ENCODE measurements at places on chromosomes 1 and 21. TPM values are rescaled to one million over a fixed set of nuclear protein-coding genes. Genes with fewer than 3 reads are reported as not detected.

The A3GALT2 gene
- not detected for total RNA-seq

The FAM72D gene
- 5.9 TPM for total RNA-seq

The ADAMTSL4 gene
- total RNA-seq: 16.1 TPM

The ORC1 gene
- total RNA-seq: 14.0 TPM

The ATP1A4 gene
- not detected for total RNA-seq

- no peak overlapping the region for H3K27ac ChIP-seq
- H3K4me1 ChIP-seq: 0 out of 2 replicates have a peak, but pooled peaks cover 5% of the 10 kb centered on the region
- no peak for DNase-seq
- H3K36me3 ChIP-seq: no peaks in the 10 kb centered on the region
- H3K27me3 ChIP-seq: no peaks in the 10 kb centered on the region
- no peak overlapping the region for H3K4me3 ChIP-seq
Observed at GRCh38 chr1:211697356-211697755, 21.9 kb upstream of the NEK2 start.

The LRP8 gene
- total RNA-seq: 10.8 TPM

- no peaks in the 10 kb centered on the region for H3K4me1 ChIP-seq
- no peaks in the 10 kb centered on the region for H3K27me3 ChIP-seq
- H3K36me3 ChIP-seq: no peaks in the 10 kb centered on the region
- no peak overlapping the region for H3K27ac ChIP-seq
Observed at GRCh38 chr1:84430546-84430945, 32.3 kb downstream of the DNASE2B start.

The KCND3 gene
- total RNA-seq: 4.0 TPM

DNA sequence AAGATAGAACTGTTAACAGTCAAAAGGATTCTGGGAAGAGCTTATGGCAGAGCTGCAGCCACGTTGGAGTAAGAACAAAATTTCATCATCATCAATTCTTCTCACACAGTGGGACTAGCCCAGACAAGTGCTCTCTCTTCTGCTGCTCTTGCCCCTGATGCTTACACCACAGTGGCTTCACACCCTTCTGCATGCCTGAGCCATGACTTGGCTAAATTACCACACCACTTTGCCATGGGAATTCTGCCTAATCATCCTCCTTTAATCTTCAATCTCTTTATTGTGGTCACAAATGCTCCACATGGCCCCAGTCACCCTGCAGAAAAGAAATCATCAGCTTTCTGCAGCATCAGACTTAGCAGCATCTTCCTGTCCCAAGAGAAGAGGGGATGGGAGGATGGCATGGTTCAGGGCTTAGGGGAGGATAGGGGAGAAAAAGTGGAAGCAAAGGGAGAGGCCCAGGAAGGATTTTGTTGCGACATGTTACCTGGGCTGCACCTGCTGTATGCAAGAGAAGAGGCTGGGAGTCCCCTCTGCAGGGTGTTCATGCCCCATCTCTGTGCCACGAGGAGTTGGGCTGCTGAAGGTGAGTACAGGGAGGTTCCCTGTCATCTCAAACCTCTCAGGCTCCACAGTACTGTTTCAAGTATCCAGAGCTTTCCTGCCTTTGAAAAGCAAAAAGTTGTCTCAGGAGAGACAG, 9.0 kb upstream of the RPTN start:
- no peaks in the 10 kb centered on the region for H3K36me3 ChIP-seq
- H3K4me1 ChIP-seq: peaks cover 36% of the 10 kb centered on the region
- peak overlapping the region; percentile 30 for H3K27ac ChIP-seq
- peak; percentile 53 for DNase-seq
- H3K4me3 ChIP-seq: no peak overlapping the region
- H3K27me3 ChIP-seq: no peaks in the 10 kb centered on the region

GRCh38 chr1:33250217-33250616, 6.1 kb upstream of the ZNF362 start:
- no peaks in the 10 kb centered on the region for H3K36me3 ChIP-seq
- H3K4me1 ChIP-seq: peaks cover 40% of the 10 kb centered on the region
- H3K27me3 ChIP-seq: no peaks in the 10 kb centered on the region
- no peak overlapping the region for H3K27ac ChIP-seq
- H3K4me3 ChIP-seq: no peak overlapping the region
- no peak for DNase-seq

DNA sequence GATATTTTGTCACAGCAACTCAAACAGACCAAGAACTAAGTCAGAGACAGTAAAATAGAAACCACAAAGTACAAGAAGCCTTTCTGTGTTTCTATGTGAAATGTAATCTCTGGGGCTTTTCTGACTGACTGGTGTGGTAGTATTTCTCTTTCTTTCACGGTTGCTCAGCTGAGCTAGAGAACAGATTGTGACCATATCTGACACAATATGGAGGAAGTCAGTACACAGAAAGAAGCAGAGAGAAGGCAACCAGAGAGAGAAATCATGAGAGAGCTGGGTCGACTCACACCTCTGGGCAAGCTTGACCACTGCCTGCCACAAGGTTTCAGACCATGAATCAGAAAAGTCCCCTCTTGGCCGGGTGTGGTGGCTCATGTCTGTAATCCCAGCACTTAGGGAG, 208.9 kb upstream of the GREM2 start:
- no peak overlapping the region for H3K27ac ChIP-seq
- DNase-seq: no peak
- H3K36me3 ChIP-seq: no peaks in the 10 kb centered on the region
- no peaks in the 10 kb centered on the region for H3K27me3 ChIP-seq
- no peak overlapping the region for H3K4me3 ChIP-seq

GRCh38 chr1:67193704-67194103, 27.4 kb downstream of the IL23R start:
- H3K36me3 ChIP-seq: no peaks in the 10 kb centered on the region
- no peak overlapping the region for H3K27ac ChIP-seq
- H3K27me3 ChIP-seq: no peaks in the 10 kb centered on the region
- H3K4me3 ChIP-seq: no peak overlapping the region
- H3K4me1 ChIP-seq: no peaks in the 10 kb centered on the region

- no peaks in the 10 kb centered on the region for H3K27me3 ChIP-seq
- no peak overlapping the region for H3K4me3 ChIP-seq
- H3K36me3 ChIP-seq: no peaks in the 10 kb centered on the region
- peaks cover 13% of the 10 kb centered on the region for H3K4me1 ChIP-seq
- H3K27ac ChIP-seq: peak overlapping the region; percentile 1
Observed at GRCh38 chr21:39805983-39806382, 61.0 kb downstream of the IGSF5 start.

DNA sequence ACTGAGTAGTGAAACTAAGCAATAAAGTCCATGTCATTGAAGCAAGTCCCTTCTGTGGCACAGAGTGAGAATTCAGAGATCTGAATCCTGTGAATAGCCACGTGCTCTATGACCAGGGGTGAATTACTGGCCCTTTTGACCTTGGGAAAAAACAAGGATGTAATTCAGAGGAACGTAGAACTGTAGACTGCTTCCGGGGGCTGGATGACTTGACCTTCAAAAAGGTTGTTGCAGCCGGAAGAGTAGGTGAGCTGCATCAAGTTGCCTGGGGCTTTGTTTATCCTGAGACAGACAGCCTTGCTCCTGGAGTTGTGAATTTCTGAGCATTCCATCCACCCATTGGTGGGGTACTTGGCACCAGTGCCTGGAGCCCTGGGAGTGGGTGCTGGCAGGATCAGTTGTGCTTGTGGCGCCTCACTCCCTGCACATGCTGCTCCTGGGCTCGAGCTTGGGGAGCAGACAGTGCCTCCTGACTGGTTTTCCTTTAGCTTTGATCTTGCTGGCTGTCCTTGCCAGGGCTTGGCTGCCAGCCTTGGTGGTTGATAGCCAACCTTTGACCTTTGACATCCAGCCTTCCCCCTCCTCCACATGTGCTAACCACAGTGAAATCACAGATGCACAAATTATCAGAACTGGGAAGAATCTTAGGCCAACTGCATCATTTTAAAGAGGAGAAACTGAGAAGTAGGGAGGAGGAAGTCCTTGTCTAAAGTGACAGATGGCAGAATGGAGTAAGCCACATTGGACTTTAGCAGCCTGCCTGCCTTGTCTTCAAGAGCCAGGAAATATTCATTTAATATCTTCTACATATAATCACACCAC, 16.2 kb upstream of the MYOG start:
- no peaks in the 10 kb centered on the region for H3K4me1 ChIP-seq
- no peaks in the 10 kb centered on the region for H3K27me3 ChIP-seq
- no peaks in the 10 kb centered on the region for H3K36me3 ChIP-seq
- no peak overlapping the region for H3K27ac ChIP-seq
- DNase-seq: no peak

DNA sequence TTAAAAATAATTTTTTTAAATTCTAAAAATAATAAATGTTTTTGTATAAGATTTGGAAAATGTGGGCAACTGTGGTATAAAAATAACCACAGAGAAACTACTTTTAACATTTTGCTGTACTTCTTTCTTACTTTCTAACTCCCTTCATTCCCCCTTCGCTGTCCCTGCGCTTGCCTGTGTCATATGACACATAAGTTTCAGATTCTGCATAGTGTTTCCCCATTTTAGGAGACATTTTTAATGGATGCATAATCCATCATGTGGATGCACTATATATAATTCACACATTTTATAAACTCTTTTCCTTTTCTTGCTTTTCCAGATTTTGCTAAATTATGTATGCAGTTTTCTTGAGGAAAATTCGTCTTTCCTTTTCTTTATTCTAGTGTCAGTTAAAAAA, 16.3 kb downstream of the ATG4C start:
- no peaks in the 10 kb centered on the region for H3K36me3 ChIP-seq
- H3K27me3 ChIP-seq: no peaks in the 10 kb centered on the region
- H3K27ac ChIP-seq: no peak overlapping the region
- H3K4me3 ChIP-seq: no peak overlapping the region

The S100A14 gene
- total RNA-seq: 624 TPM

- no peak for DNase-seq
- H3K27ac ChIP-seq: no peak overlapping the region
- H3K27me3 ChIP-seq: no peaks in the 10 kb centered on the region
- H3K36me3 ChIP-seq: no peaks in the 10 kb centered on the region
- no peak overlapping the region for H3K4me3 ChIP-seq
Observed at GRCh38 chr1:208885650-208886049, 641.5 kb upstream of the PLXNA2 start.

DNA sequence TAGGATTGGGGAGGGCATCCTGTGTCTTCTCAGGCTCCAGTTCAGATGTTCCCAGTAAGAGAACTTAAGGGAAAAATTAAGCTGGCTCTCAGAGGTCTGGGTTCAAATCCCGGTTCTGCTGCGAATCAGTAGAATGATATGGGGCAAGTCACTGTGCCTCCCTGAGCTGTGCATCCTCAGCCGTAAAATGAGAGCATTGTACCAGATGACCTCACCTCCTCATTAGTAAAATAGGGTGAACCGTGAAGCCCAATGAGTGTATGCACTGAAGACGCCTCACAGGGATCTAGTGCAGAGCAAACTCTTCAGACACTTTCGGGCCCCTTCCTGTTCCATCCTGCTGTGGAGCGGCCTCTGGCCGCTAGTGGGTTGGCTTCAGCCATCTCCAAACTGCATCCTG, 36.0 kb downstream of the SYT6 start:
- H3K27me3 ChIP-seq: no peaks in the 10 kb centered on the region
- no peak overlapping the region for H3K4me3 ChIP-seq
- no peak for DNase-seq
- no peaks in the 10 kb centered on the region for H3K36me3 ChIP-seq
- H3K27ac ChIP-seq: no peak overlapping the region

DNA sequence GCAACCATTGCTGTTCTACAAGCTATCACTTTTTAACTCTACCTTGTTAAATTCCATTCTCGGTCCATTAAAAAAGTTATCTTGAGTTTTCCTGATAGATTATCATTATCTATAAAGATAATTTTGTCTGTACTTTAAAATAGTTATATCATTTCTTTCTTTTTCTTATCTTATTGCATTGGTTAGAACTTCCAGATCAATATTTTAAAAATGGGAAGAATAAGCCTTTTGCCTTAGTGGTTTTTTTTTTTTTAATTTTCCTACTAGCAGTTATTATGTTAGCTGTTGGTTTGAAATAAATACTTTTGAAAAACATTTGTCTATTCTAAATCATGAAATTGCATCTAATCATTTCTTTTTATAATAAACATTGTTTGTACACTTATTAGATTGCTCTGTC, 71.0 kb upstream of the ATF3 start:
- no peak for DNase-seq
- H3K4me3 ChIP-seq: no peak overlapping the region
- no peaks in the 10 kb centered on the region for H3K27me3 ChIP-seq
- H3K36me3 ChIP-seq: no peaks in the 10 kb centered on the region
- no peaks in the 10 kb centered on the region for H3K4me1 ChIP-seq

The SAMD13 gene
- total RNA-seq: 0.59 TPM

DNA sequence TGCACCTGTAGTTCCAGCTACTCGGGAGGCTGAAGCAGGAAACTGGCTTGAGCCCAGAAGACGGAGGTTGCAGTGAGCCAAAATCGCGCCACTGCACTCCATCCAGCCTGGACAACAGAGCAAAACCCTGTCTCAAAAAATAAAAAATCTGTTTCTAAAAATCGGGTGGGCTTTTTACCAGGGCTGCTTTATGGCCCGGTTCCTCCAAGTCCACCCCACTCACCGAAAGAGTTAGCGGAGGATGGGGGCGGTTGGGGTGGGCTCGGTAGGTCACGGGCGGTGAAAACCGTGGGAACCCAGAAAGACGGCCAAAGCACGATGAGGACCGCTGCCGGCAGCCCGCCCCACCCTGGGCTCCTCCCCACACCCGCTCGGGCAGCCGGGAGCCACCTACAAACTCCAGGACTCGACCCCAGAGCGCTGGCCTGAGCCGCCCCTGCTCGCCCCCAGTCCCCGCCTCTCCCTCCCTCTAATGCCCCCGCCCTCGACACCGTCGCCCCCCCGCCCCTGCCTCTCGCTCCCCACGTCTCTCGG, 846 bp upstream of the PER3 start:
- no peak overlapping the region for H3K27ac ChIP-seq
- peaks cover 2% of the 10 kb centered on the region for H3K36me3 ChIP-seq
- peak; percentile 87 for DNase-seq
- H3K4me3 ChIP-seq: peak overlapping the region; percentile 55
- peaks cover 7% of the 10 kb centered on the region for H3K4me1 ChIP-seq
